ENCODE measurements at places on chromosomes 16 and 17.

- DNase-seq: peak; percentile 95
Observed at GRCh38 chr16:679814-680624, at the start of gene STUB1. TSS of gene STUB1 (plus strand) at chr16:680410. CDS start at chr16:680526, 116 bp downstream.

DNA sequence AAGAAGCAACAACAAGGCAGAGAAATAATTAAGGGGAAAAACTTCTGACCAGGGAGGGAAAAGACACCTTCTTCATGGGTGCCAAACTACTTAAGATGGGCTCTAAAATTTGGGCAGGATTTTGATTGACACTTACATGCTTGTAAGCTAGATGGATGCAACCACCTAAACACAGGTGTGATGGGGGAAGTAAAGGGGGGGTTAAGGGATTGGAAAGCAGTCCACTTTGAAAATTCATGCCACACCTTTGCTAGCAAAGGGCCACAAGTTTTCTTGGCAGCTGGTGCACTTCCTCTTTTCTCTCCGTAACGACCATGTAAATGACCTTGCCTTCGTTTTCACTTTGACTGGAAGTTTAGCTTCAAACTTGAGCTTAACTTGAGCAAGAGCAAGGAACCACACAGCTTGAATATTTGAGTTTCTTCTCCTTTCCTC lies 14.3 kb upstream of the PRKAR1A start:
- peak; percentile 79 for DNase-seq

DNA sequence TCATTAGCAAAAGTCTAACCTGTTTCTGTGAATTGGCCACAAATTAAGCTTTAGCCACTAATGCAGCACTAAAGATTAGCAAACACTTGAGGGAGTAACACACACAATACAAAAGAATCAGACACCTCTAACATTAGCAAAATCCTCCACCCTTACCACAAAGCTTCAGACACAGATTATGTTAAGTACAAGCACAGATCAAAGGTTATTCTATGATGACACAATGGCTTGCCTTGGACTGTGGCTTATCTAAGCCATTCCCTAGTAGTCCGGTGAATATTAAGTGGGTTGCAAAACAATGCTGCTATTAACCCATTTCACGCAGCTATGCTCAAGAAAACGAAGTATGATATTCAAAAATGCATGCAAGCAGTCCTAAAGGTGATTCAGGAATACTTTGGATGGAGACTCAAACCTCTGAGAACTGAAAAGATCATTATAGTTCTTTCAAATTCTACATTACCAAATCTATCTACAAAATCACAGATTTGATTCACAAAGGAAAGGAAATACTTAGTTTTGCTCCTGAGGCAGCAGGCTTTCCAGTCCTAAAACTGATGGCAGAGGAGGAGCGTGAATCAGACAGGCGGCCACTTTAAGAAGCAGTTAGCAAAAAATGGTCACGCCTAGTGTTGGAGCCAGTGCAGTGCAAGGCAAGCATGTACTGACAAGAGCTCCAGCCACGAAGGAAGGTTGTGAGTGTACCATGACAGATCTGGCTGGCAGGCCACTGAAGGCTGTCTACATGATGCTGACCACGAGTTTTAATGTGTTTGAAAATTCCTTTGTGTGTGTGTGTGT lies 67.2 kb downstream of the PARN start:
- peak; percentile 14 for DNase-seq

GRCh38 chr16:11668623-11669379 lies 546 bp downstream of the SNN start:
- DNase-seq: no peak

DNA sequence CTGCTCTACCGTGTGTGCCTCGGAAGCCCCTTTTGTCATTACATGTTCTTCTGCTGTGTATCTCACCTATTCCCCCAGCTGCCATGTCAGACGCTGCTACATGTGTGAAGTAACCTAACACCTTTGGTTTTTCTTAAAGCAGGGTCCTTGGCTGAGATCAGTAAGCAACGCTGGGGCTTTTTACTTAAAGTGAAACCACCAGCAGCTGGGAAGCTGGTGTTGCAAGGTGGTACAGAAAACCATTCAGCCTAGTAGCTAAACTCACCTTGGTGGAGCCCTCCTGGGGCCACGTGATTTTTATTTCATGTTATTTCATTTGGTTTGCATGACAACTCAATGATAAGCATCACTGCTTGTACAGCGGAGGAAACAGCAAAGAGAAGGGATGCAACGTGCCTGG lies 62.6 kb downstream of the PLCG2 start:
- DNase-seq: no peak

DNA sequence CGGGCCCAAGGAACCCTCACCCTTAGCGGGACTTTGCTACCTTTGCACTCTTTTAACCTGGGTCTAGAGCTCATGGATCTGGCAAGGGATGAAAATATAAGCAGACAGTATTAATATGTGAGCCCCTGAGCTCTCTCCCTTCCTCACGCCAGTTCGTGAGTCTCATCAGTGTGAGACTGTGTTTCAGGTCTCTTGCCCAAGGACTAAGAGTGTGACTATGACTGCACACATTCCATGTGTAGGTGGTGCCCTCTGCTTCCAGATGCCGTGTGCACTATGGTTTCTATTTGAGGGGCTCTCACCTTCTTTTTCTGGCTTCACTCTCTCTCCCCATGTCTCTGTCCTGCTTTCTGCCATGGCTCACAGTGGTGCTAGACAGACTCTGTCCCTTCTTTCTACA lies 40.5 kb downstream of the DHRS7B start:
- DNase-seq: peak; percentile 45

GRCh38 chr17:56393156-56393555 lies 200.3 kb upstream of the NOG start:
- DNase-seq: no peak

- no peak for DNase-seq
Observed at GRCh38 chr17:41512546-41513167, 6.0 kb downstream of the KRT15 start.

DNA sequence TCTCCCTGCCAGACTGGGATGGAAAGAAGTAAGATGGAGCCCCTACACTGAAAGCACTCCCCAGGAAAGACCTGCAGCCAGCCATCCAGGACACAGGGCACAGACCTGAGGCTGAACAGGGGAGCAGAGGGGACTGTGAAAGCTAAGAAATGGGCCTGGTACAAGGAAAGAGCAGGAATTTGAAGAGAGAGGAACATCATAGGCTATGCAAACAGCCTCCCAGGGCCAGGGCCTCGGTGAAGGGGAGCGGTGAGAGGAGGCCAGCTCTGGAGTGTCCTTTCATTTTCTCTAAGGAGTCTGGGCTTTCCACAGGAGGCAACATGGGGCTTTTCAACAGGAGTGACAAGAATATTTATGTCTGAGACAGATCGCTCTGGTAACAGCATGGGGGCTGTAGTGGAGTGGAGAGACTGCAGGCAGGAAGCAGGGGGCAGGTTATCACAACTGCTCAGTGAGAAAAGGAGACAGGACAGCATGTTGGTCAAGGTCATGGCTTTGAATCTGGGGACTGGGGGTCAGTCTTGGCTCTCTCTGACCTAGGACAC lies 50.1 kb downstream of the TOM1L2 start:
- DNase-seq: no peak

GRCh38 chr17:75039238-75039637 lies 7.5 kb downstream of the ATP5PD start:
- no peak for DNase-seq

DNA sequence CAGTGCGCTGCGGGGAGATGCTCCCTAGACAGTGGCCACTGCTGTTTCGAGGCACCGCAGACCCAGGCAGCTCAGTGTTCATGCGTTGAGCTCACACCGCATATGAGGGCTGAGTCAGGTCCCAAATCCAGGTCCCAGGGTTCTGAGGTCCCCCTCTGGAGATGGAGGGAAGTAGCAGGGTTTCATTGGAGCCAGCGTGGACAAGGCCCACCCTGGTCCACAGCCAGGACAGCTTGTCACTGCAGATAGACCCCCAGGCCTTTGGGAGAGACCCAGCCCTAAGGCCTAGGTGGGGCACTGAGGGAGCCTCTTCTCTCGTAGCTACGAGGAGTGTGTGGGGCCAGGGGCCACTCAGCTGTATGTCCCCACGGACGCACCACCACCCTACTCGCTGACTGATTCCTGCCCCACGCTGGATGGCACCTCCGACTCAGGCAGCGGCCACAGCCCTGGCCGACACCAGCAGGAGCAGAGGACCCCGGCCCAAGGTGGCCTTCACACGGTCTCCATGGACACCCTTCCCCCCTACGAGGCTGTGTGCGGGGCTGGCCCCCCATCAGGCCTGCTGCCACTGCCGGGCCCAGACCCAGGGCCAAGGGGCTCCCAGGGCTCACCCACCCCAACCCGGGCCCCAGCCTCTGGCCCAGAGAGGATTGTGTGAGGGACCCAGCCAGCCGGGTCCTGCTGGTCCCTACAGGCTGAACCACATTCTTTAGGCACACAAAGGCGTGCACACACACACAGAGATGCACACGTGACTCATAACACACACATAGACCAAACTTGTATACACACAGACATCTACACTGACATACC lies 53.4 kb downstream of the BEAN1 start:
- no peak for DNase-seq

- DNase-seq: no peak
Observed at GRCh38 chr17:44759086-44759915, 513 bp downstream of the ADAM11 start.

GRCh38 chr16:1057252-1057932 lies 15.2 kb upstream of the SSTR5 start:
- no peak for DNase-seq

DNA sequence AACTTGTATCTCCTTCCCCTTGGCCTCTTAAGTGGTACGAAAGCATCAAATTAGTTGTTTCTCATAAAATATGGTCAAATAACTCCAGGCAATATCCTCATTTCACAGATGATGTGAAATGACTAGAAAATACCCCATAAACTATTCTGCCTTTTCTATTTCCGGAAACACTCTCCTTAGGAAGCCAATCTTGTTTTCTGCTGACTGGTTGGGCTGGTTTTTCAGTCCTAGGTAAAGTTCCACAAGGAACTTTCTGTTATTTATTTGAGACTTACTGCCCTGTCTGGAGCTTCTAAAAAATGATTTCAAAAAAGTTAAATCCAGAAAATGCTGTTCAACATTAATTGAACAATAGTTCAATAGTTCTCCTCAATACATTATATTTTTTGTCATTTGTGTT lies 7.3 kb downstream of the MYOCD start:
- no peak for DNase-seq

- DNase-seq: no peak
Observed at GRCh38 chr17:5843366-5844026, 226.7 kb upstream of the WSCD1 start.

DNA sequence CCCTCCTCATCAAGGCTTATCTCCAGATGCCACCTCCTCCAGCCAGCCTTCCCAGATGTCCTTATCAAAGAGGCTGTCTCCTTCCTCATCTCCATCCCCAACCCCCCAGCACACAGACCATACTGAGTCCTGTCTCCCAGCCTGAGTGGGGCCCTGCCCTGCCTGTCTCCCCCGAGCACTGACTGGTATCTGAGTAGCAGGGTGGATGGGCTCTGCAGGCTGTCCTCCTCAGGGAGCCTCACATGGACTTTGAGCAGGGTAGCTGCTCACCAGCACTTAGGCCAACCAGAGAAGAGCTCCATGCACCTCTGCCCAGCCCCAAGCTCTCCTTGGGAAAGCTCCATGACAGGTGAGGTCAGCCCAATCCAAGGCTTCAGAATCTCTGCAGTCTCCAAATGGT lies 20.0 kb upstream of the ITGA3 start:
- no peak for DNase-seq

GRCh38 chr17:75084039-75084660 lies 3.6 kb upstream of the SLC16A5 start:
- no peak for DNase-seq

- DNase-seq: no peak
Observed at GRCh38 chr16:29916979-29917378, 9.0 kb downstream of the KCTD13 start.

DNA sequence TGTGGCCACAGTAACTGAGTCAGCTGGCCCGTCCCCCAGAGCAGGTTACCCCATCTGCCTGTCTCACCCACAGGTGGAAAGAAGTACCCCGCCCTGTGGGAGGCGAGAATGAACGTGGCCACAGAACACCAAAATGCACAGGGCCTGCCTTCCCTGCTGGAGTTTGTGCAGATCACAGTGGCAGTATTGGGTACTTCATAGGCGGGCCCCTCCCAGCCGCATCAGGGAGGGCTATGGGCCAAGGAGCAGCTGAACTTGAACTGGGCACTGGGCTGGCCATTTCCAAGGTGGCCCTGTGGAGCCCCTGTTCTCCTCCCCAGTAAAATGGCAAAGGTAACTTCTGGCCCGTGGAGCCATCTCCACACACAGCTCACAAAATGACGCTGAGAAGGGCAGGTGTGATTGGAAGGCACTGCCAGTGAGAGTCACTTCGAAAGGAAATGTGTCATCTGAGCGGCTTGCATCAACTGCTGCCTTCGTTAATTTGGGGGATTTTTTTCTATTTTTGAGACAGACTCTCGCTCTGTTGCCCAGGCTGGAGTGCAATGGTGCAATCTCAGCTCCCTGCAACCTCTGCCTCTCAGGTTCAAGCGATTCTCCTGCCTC lies 162.9 kb downstream of the ENGASE start:
- no peak for DNase-seq

DNA sequence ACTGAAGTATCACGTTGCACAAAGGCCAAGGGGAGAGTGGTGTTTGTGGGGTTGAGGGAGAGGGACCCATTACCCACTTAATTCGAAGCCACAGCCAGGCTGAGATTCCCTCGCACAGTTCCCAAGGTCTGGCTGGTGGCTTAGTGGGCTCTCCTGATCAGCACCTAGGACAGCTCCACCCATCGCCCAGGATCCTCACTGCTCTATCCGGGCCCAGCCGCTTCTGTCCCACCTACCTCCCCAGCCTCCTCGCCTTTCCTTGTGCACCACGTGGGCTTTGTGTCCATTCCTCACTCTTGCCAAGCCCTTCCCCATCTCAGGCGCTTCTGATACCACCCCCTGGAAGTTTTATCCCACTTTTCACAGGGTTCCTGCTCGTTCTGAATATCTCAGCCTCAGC lies 163.5 kb downstream of the CCT6B start:
- DNase-seq: peak; percentile 47

- no peak for DNase-seq
Observed at GRCh38 chr16:65274566-65274965, 152.7 kb upstream of the CDH11 start.

- DNase-seq: peak; percentile 37
Observed at GRCh38 chr16:3488801-3489200, 6.5 kb downstream of the C16orf90 start.

DNA sequence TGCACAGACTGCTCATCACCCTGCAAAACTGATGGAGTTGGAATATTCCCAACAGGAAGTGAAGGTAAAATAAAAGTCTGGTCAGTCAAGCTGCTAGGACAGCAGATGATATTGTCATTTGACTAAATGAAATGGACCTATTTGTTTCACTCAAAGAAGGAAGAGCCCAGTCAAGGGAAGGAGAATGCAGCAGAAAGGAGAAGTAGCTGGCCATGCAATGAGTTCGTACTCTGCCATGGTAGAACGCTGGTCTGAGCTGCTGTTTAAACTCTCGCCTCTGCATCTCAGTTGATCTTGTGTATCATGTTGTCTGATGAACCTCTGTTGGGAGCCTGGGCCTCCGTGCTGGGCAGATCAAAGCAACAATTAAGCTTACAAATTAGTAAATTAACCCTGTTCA lies 15.6 kb upstream of the YPEL2 start:
- no peak for DNase-seq

GRCh38 chr17:78764871-78765270 lies 17.2 kb downstream of the CYTH1 start:
- no peak for DNase-seq

All from muscle of leg (tissue), 16 donors.